ENCODE measurements at places on chromosomes 11 and 22. TPM values are rescaled to one million over a fixed set of nuclear protein-coding genes. Genes with fewer than 3 reads are reported as not detected.

SLC22A24 gene
- not detected for polyA plus RNA-seq

SLC25A22 gene
- 15.7 TPM for polyA plus RNA-seq

POTEH gene
- polyA plus RNA-seq, result not detected

MS4A5 gene
- not detected for polyA plus RNA-seq

GGTLC3 gene
- polyA plus RNA-seq, result 0.24 TPM

CNGA4 gene
- 1.9 TPM for polyA plus RNA-seq

OR52H1 gene
- polyA plus RNA-seq, result not detected

AMOTL1 gene
- 54.3 TPM for polyA plus RNA-seq

SHANK2 gene
- 21.2 TPM for polyA plus RNA-seq

TBX10 gene
- polyA plus RNA-seq, result not detected

SELENOM gene
- 7.6 TPM for polyA plus RNA-seq

GAB4 gene
- polyA plus RNA-seq, result not detected

CRYBA4 gene
- polyA plus RNA-seq, result 0.48 TPM

MICAL2 gene
- polyA plus RNA-seq, result 50.8 TPM

OR5T3 gene
- not detected for polyA plus RNA-seq

VWCE gene
- polyA plus RNA-seq, result 2.2 TPM

NLRP14 gene
- 0.27 TPM for polyA plus RNA-seq

NFAM1 gene
- 0.60 TPM for polyA plus RNA-seq

CCDC73 gene
- 0.16 TPM for polyA plus RNA-seq

IFITM1 gene
- 9.3 TPM for polyA plus RNA-seq

CST6 gene
- 1.8 TPM for polyA plus RNA-seq

OVOL1 gene
- polyA plus RNA-seq, result 0.29 TPM

LSP1 gene
- polyA plus RNA-seq, result 5.4 TPM

ADORA2A gene
- polyA plus RNA-seq, result 17.6 TPM

ZNF280B gene
- polyA plus RNA-seq, result 4.8 TPM

KRTAP5-9 gene
- polyA plus RNA-seq, result 0.13 TPM

OR52I1 gene
- polyA plus RNA-seq, result 0.12 TPM

OR5A1 gene
- not detected for polyA plus RNA-seq

TREH gene
- 0.16 TPM for polyA plus RNA-seq

OSBP2 gene
- polyA plus RNA-seq, result 15.3 TPM

SCGB1C1 gene
- polyA plus RNA-seq, result not detected

SUN2 gene
- 58.5 TPM for polyA plus RNA-seq

SESN3 gene
- polyA plus RNA-seq, result 85.3 TPM

IGLL5 gene
- polyA plus RNA-seq, result not detected
